GDM1 (cell line): ENCODE measurements at places on chromosomes 11 and 22.

DNA sequence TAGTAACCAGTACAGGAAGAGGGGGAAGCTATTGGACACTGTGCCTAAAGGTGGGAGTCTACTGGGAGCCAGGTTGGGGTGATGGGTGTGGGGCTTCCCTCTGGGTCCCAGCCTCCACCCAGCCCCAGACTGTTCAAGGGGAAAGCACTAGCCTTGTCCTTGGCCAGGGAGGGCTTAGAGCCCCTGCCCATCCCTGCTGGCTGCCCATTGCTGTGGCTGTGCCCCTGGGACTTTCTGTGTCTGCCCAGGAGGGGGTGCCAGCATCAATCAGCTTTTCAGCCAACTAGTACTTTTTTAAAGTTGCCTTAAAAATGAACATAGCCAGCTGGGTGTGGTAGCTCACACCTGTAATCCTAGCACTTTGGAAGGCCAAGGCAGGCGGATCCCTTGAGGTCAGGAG is 19.9 kb downstream of the INCENP start:
- no peak for DNase-seq

GRCh38 chr11:68216171-68216938 is 3.3 kb upstream of the KMT5B start:
- DNase-seq, result no peak

DNA sequence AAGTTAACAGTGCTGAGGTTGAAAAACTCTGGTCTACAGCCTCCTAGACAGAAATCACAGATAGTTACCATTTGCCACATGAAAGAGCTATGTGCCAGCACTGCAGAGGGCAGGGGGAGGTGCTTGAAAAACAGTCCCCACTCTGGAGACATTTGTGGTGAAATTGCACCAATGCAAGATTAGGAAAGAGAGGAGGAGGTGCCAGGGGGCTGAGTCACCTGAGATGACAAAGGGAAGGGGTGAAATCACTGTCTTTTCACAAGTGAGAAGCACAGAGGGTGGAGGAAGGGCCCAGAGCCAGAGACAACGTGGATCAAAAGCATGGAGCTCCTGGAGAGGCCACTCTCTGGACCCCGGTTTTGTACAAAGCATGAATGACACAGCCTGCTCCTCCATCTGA is 196.3 kb downstream of the BUD13 start:
- DNase-seq, result no peak

GRCh38 chr22:49026494-49027367 is 800.9 kb downstream of the BRD1 start:
- no peak for DNase-seq

GRCh38 chr22:39028281-39028680 is 7.4 kb downstream of the APOBEC3D start:
- no peak for DNase-seq
